CD8-positive, alpha-beta memory T cell (primary cell): ENCODE measurements at places on chromosomes 12 and 14.

DNA sequence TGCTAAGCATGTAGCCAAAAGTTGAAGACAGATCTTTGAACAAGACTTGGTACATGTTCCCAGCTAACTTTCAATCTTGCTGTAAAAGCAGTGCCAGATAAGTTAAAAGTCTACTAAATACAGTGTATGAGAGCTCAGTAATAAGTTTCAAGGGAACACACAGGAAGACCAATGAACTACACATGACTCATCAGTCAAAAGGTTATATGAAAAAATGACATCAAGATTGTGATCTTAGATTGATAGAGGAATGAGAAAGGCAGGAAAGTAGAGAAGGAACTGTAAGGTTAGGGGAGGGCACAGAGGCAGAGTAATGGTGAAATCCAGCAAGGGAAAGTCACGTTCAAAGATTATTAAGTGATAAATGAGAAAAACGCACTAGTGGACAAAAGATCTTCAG is 249.9 kb upstream of the FLRT2 start:
- DNase-seq: no peak

DNA sequence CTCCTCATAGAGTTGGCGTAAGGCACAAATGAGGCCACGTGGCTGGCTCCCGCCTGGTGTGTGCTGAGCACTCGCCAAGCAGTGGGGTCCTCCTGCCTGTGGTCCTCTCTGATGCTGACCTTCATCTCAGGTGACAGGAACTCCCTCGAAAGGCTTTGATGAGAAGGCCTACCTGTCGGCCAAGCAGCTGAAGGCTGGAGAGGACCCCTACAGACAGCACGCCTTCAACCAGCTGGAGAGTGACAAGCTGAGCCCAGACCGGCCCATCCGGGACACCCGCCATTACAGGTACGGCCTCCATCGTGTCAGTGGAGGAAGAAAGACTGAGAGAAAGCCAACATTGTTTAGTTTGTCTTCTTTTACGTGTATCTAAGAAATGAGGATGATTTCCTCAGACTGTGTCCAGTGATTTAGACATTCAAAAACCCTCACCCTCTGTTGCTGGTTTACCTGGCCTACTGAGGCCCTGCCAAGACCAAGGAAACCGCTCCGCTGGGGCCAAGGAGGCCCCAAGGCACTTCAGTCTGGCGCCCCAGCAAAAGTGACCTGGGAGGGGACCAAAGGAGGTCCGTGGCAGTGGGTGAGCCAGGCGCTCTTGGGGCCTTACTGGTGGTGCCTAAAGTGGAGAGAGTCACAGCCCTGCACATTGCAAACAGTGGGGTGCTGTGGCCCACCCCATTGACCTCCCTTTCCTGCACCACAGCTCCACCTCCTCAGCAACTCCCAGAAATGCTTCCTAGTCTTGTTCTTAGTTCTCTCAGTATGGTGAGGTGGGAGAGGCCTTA is 60.8 kb downstream of the GALNT16 start:
- no peak for DNase-seq

- DNase-seq: no peak
These were observed 124.5 kb downstream of the GPR65 start for GRCh38 chr14:88129306-88130056.

DNA sequence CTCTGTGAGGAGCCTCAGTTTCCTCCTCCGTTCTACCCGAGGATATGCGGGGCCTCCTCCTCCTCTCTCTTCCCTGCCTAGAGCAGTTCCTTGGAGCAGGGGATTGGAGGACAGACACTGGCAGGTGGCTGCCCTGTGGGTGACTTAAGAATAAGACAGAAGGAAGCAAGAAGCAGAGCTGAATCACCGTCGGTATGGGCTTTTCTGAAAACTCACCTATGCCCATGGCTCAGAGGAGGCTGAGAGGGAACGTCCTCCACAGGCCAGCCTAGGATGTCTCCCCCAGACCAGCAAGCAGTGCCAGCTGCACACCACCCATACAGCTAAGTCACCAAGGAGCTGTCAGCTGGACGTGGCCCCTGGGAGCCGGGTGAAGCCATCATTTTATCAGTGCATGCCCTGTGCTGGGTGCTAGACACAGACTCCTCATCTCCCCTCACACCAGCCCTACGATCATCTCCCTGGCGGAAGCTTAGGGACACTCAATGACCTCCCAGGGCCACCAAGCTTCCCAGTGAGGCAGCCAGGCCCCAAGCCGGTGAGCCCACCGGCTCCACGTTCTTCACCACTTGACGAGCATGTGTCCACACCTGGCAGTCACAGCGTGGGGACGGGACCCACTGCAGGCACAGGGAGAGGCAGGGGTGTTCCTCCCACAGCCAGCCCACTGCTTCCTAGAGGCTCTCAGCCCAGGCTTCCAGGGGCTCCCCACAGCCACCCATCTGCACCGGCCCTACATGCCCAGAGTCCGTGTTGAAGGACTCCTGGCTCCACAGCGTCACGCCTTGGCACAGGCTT is 21.4 kb downstream of the ITPK1 start:
- no peak for DNase-seq

- DNase-seq: no peak
These were observed 305.1 kb upstream of the GARIN2 start for GRCh38 chr14:66884149-66884548.

DNA sequence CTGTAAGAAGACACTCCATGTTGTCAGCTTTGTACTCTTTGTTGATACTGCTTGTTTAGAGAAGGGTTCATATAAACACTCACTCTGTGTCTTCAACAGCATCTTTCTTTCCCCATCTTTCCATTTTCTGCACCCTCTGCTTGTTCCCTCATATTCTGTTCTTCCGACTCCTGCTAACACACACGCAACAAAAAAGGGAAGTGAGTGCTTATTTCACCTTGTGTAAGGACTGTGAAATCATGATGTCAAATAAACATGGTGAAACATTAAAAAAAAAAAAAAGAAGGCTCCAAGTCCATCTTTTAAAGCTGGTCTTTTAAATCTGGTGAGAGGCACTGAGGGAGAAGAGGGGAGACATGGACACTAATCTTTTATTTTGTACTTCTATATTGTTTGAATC is 145.4 kb downstream of the RPAP3 start:
- no peak for DNase-seq

GRCh38 chr12:127108360-127109215 is 1158.4 kb upstream of the TMEM132C start:
- DNase-seq: peak; percentile 16

GRCh38 chr12:58296863-58297262 is 355.5 kb downstream of the ATP23 start:
- no peak for DNase-seq

- no peak for DNase-seq
These were observed 31.9 kb upstream of the DUSP6 start for GRCh38 chr12:89384050-89384758.

GRCh38 chr12:59472273-59472672 is 123.6 kb upstream of the SLC16A7 start:
- no peak for DNase-seq

- DNase-seq: peak; percentile 20
These were observed 19.6 kb downstream of the POMT2 start for GRCh38 chr14:77301103-77301502.

- DNase-seq: no peak
These were observed 277.5 kb downstream of the NUAK1 start for GRCh38 chr12:105861227-105861626.

DNA sequence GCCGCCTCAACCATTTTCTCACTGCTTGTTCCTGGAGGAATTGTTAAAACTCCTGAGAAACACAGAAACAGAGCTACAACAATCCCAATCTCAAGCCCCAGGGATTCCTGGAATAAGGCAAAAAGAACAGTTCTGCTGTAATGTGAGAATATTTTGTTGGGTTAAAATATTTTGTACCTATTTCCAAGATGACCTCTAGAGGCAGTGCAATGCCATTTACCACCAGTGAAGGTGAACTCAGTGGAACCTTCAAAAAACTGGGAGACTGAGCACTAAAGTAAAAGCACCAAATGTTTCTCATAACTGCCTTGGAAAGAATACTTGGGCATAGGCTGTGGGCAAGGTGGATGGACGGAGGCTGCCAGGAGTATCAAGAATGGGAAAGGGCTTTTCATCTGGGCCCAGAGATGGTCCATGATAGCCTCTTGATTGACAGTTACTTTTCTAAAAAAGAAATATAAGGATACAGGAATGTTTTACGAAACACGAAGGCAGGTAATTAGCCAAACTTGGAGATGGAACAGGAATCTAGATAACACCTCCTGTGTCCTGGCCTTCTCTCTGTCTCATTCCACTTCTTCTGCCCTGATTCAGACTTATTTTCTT is 334.0 kb upstream of the FLRT2 start:
- no peak for DNase-seq

GRCh38 chr14:49975276-49975675 is 82.4 kb downstream of the ARF6 start:
- DNase-seq: no peak

DNA sequence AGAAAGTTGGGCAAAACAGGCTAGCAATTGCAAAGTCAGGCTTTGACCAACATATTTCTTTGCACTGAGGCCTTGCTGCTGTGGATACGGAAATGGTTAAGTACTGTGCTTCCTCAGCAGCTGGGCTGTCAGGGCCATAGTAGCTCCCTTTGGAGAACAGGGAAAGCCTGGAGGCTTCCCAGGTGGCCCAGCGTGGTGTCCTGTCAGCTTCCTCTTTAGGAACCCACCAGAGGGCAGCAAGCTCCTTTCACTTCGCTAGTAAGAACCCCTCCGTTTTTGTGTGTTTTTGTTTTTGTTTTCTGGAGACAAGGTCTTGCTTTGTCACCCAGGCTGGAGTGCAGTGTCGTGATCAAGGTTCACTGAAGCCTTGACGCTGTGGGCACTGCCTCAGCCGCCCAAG is 1.7 kb upstream of the CFAP251 start:
- DNase-seq: no peak

DNA sequence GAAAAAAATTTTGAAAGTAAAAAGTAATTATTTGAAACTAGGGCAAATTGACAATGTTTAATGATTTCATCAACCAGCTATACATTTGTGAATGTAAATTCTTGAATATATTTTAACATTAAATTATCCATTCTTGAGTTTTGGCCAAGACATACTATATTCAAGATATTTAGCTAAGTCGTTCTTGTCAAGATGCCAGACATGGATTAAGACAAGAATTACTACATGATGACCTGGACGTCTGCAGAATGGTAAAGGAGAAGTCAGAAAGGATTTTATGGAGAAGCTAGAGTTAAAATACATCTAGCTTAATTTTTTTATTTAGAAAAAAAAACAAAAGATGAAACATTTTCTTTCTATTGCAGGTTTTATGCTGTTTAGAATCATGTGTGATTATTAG is 255.8 kb downstream of the TMTC2 start:
- DNase-seq: no peak

GRCh38 chr14:69207435-69208041 is 16.2 kb downstream of the EXD2 start:
- no peak for DNase-seq

DNA sequence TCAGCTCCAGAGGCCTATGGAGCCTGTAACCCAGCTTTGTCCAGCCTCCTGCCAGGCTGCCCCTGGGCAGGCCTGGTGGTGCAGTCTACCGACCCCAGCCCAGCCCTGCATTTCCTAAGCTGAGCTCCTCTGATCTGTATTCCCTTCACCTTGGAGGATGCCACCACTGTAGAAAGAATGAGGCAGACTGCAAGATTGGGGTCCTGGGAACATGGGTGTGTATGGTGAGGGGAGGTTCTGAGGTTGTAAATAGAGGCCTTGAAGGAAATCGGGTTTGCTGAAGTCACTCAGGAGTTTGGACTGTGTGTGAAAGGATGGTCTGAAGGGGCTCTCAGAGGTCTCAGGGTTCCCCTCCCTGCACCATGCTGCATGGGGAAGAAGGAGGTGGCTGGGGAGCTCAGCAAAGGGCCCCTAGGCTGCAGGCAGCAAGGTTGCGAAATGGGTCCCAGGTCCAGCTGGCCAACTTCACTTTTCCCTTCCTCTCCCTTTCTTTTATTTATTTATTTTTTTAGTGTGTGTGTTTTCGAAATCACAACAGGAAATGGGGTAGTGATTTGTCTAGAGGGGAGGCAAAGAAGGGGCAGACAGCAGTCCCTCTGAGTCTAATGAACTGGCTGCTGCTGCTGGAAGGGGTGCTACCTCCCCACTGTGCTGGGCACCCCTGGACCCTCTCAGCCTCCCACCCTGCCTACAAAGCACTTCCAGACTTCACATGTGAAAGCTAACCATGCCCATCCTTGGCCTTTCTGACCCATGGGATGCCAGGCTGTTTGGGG is 1.2 kb upstream of the LRP1-AS start:
- DNase-seq: no peak

DNA sequence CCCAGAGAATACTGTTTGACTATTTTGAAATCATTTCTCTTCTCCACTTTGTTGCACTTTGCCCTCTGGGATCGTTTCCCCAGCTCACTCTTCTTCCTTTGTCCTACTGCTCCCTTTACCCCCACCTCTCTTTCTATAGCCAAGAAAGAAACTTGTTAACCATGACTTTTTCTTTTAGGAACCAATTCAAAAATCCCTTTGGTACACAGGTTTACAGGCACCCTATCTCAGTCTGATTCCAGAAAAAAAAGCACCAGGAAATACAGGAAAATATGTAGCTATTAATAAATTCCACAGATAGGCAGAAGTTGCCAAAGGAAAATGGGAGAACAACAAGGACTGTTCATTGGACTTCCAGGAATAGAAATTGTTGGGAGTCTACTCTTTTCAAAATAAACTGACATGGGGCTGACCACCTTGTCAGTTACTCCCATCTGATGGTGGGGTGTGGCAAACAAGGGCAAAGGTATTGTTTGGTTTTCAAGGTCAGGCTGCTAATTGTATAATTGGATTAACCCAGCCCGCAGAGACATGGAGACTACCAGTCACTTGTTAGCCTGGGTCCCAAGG is 82.4 kb downstream of the CRADD start:
- no peak for DNase-seq

DNA sequence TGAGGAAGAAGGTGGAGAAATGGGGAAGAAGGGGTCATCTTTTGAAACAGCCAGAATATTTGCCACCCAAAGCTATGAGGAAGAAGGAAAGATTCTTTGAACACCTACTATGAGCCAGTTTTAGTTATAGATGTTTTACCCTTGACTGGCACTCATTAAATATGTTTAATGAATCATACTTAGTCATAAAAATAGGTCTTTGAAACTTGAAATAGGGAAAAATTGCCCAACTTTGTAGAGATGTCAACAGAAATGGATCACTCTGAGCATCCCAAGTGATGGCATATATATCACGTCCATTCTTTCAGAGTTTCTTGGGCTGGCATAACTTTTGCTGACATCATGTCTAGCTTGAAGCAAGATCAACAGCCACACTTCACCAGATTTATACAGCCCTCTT is 263.5 kb downstream of the RPAP3 start:
- DNase-seq: no peak

- no peak for DNase-seq
These were observed 19.0 kb downstream of the CORO1C start for GRCh38 chr12:108712165-108712924.

DNA sequence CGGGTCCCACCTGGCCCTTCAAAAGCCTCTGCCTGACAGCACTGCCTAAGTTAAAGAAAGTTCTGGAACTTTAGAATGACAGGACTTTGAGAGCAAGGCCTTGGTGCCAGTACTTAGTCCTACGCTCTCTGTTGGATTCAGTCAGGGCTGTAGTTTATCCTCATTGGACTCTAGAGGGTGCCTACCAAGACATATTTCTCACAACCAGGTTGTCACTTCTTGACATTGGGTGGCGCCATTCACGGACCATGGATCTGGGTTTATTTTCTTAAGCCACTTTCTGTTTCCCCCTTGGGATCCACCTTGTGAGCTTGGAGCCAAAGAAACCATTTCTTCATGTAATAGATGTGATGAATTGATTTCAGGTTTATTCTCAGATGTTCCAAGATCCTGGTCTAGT is 787.0 kb upstream of the TBX3 start:
- no peak for DNase-seq
